NCI-H1417 (cell line): ENCODE measurements at places on chromosomes 5 and 9.

DNA sequence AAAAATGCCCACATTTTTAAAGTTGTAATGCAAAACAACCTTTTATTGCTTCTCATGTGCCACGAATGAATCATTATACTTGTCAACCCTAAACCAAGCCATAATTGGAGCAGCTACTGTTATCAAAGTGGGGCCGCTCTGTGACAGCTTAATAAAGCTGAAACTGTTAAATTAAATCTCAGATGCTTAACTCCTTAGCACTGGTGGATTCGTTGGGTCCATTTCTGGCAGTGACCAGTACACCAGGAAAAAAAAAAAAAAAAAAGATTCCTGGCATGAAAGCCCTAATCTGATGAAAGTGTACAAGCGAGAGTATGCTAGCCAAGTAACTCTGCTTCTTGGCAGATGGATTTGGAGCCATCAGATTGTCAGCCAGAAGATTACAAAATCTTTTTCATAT lies 164.8 kb downstream of the ZSWIM6 start:
- DNase-seq = no peak

DNA sequence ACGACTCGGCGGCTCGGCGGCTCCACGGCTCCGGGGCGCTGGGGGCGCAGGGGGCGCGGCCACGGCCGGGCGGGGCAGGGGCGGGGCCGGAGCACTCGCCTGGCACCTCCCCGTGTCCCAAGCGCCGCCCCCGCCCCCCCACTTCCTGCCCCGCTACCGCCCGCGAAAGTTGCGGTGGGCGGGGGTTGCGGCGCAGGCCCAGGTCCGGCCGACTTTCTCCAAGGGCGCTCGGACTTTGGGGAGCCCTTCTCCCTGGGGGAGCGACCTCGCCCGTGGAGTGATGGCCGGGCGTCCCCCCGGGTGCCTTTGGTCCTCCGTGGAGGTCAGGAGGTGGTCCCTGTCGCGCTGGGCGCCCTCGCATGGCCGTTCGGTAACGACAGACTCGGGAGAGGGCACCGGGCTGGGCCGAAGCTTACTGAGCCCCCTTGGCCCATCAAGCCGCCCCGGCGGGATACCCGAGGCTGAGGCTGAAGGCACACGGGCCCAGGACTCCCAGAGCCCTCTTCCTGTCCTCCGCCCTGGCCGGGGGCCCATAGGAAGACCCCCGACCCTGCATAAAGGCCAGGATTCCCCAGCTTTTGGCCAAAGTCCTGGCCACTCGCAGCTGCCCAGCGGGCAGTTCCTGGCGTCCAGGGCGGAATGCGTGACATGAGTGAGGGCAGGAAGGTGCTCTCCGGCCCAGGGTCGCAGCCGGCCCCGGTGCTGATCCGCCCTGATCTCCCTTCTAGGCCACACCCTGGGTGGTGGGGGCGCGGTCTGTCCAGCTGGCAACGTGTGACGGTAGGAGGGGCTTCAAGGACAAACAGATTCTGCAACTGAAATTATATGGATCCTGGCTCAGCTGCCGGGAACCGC lies 883 bp upstream of the VAV2 start:
- DNase-seq = peak; percentile 90

- DNase-seq = no peak
Observed at GRCh38 chr9:93222890-93223259, 38.9 kb downstream of the WNK2 start.

DNA sequence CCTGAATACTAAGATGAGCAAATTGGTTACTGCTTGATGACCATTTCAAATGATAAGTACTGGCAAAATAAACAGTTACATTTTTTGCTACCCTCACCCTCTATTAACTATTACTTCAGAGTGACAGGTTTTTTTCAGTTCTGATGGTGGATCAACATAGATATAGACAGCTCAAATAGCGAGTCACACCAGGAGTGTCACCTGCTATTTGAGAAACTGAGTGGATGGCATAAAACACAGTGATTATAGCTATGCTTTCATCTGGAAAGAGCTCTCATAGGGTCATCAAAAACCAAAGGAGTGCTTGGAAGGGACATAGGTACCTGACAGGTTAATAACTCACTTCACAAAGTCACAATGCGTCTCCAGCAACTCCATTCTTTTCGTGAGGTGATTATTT lies 244.5 kb upstream of the C9orf72 start:
- peak; percentile 34 for DNase-seq

- DNase-seq = no peak
Observed at GRCh38 chr5:759781-760362, 24.7 kb downstream of the ZDHHC11B start.

DNA sequence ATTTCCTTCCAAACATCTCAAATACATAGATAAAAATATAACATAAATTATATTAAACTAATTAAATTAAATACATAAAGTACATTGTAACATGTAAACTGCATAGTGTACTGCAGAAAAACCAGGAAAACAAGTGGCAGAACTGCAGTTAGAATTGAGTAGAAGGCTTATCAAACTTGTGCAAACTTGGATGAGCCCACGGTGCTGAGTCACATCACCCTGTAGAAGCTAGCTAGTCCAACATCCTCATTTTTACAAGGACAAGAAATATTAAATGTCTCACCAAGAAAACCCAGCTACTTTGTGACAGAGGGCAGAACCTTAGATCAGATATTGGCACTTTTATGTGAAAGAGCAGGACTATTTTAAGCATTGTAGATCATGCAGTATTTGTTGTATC lies 807.9 kb upstream of the NUDT12 start:
- DNase-seq = no peak

- peak; percentile 42 for DNase-seq
Observed at GRCh38 chr9:68530618-68531017, 10.1 kb downstream of the TMEM252 start.

GRCh38 chr5:65624571-65625555 lies at the start of the genes SHLD3 and TRAPPC13:
Gene SHLD3, plus strand, starts transcription at chr5:65625027. Its CDS starts 4,561 bp downstream, at chr5:65629588.
Gene TRAPPC13, plus strand, starts transcription at chr5:65625027. Its CDS starts 34 bp downstream, at chr5:65625061.
- peak; percentile 96 for DNase-seq

DNA sequence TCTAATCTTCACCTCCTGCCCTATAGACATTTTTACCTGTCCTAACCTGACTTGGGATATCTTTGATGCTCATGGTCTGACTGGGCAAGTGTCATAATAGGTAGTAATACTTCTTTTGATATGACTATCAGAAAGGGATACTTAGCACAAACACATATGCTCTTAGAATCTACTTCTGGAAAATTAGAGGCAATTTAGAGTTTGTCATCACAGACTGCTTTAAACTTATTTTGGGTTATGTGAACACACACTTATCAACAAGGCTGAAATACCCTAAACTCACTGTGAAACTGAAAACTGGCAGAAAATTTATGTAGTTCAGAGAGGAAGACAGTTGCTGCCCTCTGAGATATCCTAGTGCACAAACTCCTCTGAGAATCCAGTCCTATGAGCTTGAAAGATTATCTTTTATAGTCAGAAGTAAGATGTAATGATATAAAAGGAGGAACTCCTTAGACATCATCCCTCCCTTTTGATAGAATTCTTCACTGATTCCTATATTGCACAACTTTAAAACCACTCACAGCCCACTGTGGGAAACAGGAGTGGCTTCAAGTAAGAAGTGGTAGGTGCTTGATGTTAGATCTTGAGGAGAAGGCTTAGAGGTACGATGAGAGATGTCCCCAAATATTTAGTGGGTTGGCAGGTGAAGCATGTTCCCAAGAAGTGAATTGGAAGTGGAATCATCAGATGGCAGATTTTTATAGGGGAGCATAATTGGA lies 273.3 kb downstream of the MAN2A1 start:
- no peak for DNase-seq

- DNase-seq = no peak
Observed at GRCh38 chr9:90070056-90070455, 465.2 kb downstream of the GADD45G start.

GRCh38 chr5:135377751-135378680 lies 21.0 kb downstream of the MACROH2A1 start:
- no peak for DNase-seq

GRCh38 chr5:140298183-140298601 lies 4.7 kb downstream of the PFDN1 start:
- DNase-seq = no peak

- no peak for DNase-seq
Observed at GRCh38 chr9:121871431-121872025, 220.1 kb downstream of the DAB2IP start.

DNA sequence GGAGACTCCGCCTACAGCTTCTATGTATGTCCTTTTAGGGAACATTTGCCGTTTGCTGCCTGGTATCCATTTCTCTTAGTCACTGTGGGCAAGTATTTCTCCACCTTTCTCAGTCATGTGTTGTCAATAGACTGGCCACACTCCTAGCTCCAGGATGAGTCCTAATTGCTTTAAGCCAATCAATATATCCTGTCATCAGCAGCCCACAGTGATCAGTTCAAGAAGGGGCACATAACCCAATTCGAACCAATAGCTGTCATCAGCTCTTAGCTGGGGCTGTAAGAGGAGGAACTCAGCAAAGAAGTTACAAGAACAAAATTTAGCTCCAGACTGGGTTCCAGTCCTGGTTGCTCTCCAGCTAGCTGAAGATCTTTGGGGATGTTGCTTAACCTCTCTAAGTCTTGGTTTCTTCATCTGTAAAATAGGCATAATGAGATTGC lies 70.7 kb upstream of the MAN2A1 start:
- DNase-seq = no peak

- DNase-seq = no peak
Observed at GRCh38 chr5:8399471-8399870, 530.5 kb downstream of the MTRR start.

DNA sequence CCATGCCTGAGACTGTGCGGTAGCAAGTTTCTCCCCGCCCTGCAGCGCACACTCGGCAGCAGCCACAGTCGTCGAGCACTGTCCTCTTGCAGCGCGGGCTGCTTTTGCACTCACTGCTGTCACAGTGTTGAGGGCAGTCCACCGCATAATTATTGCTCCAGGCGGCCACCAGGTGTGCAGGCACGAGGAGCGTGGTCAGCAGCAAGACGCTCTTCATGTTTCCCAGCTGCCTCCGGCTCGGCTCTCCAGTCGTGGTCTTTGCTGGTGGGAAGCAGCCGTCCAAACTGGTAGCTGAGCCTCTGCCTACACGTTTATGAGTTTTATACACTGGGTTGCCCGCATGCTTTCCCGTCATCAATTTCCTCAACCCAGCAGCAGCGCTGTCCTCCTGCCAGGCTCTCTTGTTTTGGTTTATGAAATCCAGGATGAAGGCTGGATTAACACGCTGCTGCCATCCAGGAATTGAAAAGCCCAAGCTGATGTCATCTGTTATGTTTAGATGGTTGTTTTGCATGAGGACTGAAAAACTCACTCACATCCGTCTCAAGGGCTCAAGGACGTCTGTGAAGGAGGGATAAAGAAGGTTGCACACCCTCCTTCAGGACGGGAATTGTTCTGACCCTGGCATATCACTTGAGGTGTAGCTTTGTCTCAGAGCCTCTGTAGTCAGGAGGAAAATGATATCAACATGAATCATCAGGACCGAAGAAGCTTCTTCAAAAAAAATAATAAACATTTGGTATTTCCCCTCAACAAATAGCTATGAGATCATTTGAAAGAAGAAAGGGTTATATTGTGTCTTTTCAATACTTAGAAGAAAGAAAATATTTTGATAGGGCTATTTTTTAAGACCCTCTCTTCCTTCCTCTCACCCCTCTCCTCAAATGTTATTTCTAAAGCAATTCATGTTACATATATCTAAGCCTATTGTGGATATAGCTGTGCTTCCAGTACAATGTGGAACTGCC lies at the start of gene ESM1:
Gene ESM1, minus strand, starts transcription at position 293 of the 968 bp plus-strand sequence. Its CDS starts 76 bp downstream, at position 217.
- DNase-seq = peak; percentile 67

- no peak for DNase-seq
Observed at GRCh38 chr9:126456441-126457174, 130.0 kb downstream of the MVB12B start.

DNA sequence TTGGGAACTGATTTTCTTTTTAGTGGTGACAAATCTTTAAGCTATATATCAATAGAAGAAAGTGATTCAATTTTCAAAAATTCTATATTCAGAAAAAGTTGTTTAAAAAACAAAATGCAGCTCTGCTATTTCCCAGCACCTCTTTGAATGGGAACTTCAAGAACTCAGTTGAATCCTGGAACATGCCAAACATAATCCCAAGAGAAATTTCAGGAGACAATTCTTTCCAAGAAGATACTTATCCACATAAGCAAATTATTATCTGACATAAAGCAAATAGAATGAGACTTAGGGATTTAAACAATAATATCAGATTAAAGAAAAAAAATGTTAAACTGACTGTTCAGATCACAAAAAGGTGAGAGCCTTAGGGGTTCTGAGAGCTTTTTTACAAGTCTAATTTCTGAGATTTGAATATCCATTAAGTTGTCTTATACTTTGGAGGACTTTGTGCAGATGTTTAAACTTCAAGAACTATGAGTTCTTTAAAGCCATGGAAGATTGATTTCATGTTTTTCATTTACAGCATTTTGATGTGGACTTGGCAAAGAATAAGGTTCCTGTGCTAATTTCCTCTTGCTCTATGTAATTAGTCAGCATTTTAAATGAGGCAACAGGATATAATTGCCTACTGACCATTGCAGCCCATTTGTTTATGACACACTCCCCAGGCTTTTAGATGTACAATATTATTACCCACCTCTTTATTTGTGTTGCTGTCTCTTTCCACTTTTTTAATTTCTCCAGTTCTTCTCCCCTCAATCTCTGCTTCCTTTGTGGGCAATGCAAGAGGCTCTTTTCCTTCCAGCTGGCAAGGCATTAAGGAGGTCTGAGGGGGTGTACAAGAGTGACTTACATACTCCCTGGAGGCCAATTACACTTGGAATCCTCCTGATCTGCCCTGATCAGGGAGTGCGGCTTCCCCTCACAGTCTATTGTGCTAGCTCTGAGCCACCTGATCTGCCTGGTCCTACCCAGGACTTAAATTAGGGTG lies 419.1 kb downstream of the NR2F1-AS1 start:
- DNase-seq = no peak

GRCh38 chr5:17259630-17260257 lies 42.3 kb downstream of the BASP1 start:
- peak; percentile 99 for DNase-seq

GRCh38 chr5:152994033-152994680 lies 496.3 kb upstream of the GRIA1 start:
- peak; percentile 31 for DNase-seq

DNA sequence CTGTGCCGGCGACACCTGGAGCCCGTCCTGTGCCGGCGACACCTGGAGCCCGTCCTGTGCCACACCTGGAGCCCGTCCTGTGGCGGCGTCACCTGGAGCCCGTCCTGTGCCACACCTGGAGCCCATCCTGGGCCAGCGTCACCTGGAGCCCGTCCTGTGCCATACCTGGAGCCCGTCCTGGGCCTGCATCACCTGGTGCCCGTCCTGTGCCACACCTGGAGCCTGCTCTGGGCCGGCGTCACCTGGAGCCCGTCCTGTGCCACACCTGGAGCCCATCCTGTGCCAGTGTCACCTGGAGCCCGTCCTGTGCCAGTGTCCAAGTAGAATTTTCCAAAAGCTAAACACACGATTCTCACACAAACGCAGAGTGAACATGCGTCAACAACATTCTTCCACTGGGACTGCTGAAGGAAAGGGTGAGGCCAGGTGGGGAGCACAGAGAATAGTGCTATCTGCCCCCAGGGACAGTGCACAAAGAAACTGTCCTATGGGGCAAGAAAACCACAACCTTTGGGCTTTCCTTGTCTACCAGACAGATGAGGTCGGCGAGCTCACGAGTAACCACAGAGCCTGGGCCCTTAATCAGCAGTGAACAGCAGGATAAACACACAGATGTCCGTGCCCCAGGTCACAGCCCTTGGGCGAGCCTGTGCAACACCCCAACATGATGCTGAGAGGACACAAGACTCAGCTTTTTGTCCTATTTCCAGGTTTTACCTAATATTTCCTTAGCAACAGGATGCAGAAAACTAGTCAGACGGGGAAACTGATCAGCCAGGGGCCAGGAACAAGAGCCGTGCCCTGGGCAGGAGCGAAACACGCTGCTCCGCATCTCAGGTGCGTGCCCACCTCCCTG lies 7.9 kb downstream of the QSOX2 start:
- DNase-seq = no peak

- no peak for DNase-seq
Observed at GRCh38 chr5:107199756-107200155, 471.0 kb downstream of the EFNA5 start.
